ENCODE measurements at places on chromosomes 11 and 22. TPM values are rescaled to one million over a fixed set of nuclear protein-coding genes. Genes with fewer than 3 reads are reported as not detected.

DNA sequence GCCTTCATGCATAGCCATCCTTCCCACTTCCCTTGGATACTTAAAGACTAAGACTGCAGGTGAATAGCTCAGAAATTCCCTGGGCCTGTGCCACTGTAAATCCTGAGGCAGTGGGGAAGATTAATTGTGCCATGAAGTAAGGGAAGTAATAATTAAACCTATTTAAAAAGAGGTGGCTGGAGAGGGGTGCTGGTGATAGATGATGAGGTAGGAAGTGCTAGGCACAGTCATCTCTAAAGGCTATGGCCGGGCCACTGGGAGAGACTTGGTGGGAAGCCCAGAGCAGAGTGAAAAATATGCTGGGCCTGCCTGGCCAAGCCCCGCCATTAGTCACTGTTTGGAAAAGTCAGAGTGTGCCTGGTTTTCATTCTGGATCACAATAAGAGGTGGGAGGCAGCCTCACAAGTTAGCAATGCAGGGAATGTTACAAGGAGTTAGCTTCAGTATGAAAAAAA, 197.2 kb upstream of the PITPNB start:
- DNase-seq: peak; percentile 59

DNA sequence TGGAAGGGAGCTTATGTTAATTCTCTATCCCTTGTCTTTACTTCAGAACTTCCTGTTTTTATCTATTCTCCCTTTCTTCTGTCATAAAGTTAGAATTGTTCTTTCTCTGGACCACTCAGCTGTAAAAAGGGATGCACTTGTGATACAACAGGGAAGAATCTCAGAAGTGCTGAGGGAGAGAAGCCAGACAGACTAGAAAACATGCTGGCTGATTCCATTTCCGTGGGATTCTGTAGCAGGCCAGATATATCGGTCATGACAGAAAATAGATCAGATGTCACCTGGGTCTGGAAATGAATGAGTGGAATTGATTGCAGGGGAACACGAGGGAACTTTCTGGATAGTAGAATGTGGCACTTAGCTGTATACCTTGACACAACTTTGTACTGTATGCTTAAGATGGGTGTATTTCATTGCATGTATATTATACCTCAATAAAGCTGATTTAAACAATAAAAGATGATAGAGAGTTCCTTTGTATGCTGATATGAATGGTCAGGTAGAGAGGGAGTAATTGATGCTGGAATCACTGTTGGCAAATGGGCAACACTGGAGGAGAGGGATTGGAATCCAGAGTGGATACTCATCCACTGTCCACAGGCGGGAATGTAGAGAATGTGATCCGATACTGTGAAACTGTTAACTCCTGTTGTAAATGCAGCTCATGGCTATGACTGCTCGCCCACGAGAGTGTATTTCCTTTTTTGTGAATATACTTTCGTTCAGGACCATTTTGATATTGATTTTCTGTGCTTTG, 59.6 kb downstream of the ATXN10 start:
- DNase-seq: no peak

DNA sequence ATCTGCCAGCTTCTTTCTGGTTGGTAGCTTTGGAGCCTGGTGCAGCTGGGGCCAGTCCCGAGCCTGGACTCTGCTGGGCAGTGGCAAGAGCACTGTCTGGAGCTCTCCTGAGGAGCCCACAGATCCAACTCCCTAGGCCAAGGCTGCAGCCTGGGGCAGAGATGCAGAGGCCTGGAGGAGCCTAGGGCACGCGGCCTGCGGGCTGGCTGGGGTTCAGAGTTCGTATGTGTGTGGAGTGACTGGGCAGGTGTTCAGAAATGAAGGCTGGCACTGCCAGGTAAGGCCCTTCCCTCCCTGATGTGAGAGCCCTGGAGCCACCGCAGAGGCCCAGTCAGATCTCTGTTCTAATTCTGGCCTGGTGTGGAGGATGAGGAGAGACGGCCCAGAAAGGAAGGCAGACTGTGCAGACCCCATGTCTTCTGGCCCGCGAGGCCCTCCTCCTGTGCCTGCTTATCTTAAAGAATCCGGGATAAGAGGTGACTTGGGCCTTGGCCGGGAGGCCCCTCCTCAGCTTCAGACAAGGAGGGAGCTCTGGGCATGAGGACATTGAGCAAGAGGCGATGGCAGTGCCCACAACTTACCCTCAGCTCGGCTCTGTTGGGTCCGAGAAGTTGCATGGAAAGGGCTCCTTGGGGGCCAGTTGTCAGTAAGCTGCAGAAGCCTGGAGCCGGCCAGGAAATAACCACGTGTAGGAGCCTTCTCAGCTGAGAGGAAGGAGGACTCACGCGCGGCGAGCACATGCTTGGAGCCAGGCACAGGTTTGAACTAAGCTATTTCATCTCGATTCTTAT, 62.2 kb upstream of the B3GAT1 start:
- DNase-seq: no peak

Gene SLC6A5
- total RNA-seq: 0.16 TPM
